ENCODE measurements at places on chromosomes 16 and 17.
A peak's percentile ranks its signal among the peaks of the same experiment; 100 is the strongest.

DNA sequence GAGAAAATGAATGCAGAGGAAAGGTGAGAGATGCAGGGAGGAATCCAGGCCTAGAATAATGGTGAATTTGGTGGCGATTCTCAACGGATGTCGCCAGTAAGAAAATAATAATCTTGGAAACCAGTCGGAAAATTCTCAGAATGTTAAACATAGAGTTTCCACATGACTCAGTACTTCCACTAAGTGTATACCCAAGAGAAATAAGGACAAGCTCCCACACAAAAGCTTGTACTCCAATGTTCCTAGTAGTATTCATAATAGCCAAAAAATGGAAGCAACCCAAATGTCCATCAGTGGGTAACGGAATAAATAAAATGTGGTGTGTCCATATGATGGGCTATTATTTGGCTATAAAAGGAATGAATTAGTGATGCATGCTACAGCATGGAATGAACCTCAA, 19.4 kb upstream of the ENGASE start:
- H3K36me3 ChIP-seq: no peaks in the 10 kb centered on the region
- no peak overlapping the region for H3K27ac ChIP-seq
- H3K27me3 ChIP-seq: peaks cover 10% of the 10 kb centered on the region
- H3K4me1 ChIP-seq: peaks cover 1% of the 10 kb centered on the region
- H3K4me3 ChIP-seq: no peak overlapping the region
- no peak for DNase-seq

- H3K4me3 ChIP-seq: no peak overlapping the region
- H3K36me3 ChIP-seq: peaks cover 12% of the 10 kb centered on the region
- H3K27me3 ChIP-seq: no peaks in the 10 kb centered on the region
- peaks cover 6% of the 10 kb centered on the region for H3K4me1 ChIP-seq
- no peak for DNase-seq
Observed at GRCh38 chr17:28878981-28879380, 18.6 kb downstream of the FLOT2 start.

DNA sequence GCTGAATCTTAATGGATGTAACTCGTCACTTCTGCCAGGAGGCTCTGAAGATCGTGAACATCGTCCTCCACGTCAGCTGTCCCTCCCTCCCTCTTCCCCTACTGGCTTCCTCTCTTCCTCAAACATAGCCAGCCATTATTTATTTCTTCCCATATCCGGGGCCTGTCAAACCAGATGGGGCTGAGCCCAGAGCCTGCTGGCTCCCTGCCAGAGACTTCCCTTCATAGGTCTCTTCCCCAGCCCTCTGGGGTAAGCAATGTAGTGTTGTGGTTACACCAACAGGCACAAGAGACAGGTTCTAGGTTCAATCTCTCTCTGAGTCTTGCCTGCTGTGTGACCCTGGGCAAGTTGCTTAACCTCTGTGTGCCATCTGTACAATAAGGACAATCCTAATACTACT, 40.1 kb upstream of the ZFP90 start:
- no peaks in the 10 kb centered on the region for H3K36me3 ChIP-seq
- peaks cover 2% of the 10 kb centered on the region for H3K4me1 ChIP-seq
- H3K4me3 ChIP-seq: no peak overlapping the region
- no peak for DNase-seq

DNA sequence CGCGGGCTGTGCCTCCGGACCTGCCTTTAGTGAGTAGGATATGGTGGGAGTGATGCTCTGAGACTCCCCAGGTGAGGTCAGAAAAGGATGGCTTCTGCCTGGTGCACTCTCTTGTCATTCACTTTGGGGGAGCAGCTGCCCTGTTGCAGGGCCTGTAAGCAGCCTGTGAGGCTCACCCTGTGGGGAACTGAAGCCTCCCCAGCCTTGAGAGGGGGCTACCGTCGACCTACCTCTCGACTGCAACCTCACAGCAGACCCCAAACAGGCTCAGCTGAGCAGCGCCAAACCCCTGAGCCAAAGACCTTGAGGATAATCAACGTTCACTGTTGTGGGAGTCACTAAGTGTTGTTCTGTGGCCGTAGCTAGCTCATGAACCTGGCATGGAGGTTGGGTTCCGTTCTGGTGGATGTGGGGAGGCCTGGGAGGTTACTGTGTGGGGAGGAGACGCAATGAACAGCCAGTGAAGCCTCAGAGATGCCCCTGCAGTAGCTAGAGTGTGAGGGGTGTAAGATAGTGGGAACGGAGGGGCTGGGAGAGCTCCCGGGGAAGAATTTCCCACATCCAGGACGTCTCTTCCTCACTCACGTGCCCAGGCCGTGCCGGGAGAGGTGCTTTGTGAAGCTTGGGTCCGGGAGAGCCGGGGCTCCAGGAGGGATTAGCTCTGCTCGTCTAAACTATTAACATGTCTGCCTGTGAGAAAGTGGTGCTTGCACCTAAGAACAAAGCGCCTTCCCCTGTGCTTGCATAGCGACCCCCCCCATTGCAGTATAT, 38.8 kb downstream of the METRNL start:
- peak overlapping the region; percentile 39 for H3K27ac ChIP-seq
- H3K27me3 ChIP-seq: peaks cover 46% of the 10 kb centered on the region
- DNase-seq: peak; percentile 6
- peaks cover 3% of the 10 kb centered on the region for H3K36me3 ChIP-seq
- H3K4me1 ChIP-seq: peaks cover 16% of the 10 kb centered on the region
- no peak overlapping the region for H3K4me3 ChIP-seq
